ENCODE measurements at places on chromosomes 6 and 20.

DNA sequence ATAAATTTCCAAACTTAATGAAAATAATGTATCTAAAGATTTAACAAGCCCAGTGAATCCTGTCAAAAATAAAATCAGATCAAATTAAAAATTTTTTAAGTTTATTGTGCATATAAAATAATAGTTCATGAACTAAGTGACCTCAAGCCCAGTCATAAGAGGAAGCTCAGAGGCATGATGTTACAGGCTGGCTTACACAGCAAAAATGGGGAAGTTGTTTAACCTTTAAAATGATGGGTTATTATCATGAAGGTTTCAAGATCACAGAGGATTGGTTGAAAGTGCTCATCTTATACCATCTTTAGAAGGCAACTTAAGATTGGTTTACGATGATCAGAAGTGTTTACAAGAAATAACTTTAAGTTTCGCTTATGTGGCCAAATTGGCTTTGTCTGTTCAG, 102.5 kb downstream of the PAK5 start:
- DNase-seq, result no peak

GRCh38 chr6:20610636-20611370, 76.5 kb downstream of the CDKAL1 start:
- no peak for DNase-seq

- DNase-seq, result no peak
Observed at GRCh38 chr6:41505122-41506049, 40.8 kb upstream of the FOXP4 start.

DNA sequence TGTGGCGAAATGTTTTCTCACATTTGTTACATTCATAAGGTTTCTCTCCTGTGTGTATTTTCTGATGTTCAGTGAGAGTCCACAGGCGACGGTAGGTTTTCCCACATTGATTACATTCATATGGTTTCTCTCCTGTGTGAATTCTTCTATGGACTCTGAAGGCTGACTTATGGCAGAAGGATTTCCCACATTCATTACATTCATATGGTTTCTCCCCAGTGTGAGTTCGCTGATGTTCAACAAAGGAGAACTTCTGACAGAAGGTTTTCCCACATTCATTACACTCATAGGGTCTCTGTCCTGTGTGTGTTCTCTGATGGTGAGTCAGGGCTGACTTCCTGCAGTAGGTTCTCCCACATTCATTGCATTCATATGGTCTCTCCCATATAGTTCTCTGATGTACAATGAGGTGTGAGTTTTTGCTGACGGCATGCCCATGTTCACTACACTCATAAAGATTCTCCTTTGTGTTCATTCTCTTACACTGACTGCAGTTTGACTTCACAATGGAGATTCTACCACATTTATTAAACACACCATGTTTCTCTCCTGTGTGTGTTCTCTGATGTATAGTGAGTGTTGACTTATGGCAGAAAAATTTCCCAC, 11.9 kb downstream of the ZNF334 start:
- no peak for DNase-seq

DNA sequence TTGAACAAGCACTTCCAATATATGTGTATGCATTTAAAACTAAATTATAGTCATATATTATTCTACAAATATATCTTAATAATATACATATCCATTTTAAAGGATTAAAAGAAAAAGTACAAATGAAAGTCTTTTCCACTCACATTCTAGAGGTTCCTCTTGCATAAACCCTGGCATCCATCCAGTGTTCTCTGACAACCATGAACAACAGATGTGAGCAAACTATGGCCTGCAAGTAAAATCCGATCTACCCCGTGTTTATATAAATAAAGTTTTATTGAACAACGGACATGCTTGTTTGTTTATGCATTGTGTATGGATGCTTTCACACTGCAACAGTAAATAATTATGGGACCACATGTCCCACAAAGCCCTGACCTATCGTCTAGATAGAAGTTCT, 1122.3 kb downstream of the EPHA7 start:
- no peak for DNase-seq

DNA sequence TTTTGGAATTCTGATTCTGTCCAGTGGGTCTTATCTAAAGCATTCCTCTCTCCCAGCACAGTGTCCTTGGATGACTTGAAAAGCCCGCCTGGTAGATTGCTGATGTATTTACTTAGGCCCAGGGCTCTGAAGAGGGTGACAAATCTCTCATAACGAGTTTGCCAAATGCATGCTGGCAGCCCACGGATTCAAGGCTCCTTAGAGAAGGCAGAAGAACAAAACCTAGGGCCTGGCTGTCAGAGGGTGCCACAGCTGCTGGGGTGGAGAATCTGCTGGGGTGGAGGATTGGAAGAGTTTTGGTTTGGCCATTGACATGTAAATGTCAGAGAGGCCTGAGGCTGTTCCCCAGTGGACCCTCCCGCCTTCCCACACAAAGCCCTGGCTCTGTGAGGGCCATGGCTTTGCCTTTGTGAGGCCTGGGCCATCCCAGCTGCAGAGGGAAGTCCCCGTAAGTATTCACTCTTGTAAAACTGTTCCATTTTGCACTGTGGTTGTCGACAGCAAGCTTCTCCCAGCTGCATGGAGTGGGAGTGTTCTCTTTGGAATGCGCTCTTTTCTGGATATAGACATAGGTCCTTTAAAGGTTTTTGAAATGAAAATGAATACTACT, 50.3 kb downstream of the ANKRD6 start:
- no peak for DNase-seq

GRCh38 chr20:21398109-21399004, 1.0 kb upstream of the NKX2-4 start:
- DNase-seq, result no peak

GRCh38 chr20:17661121-17661744, 20.8 kb downstream of the RRBP1 start:
- DNase-seq, result no peak

DNA sequence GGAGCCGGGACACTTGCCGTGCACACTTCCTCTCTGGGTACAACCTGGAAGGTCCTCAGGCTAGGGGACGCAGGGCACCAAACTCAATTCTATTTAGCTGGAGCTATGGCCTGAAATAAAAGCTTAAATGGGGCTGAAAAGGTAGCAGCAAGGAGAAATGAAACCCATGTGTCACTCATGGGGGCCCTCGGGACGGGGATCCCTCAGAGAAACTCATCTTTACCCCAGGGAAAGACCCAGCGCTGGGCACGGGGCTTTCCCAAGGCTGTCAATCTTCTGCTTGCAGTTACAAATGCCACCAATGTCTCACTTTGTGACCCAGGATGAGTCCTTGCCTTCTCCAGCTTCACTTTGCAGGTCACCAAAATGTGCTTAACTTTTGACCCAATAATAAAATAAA, 16.5 kb downstream of the SNAI1 start:
- DNase-seq, result no peak

GRCh38 chr20:13211956-13212618, 9.0 kb upstream of the ISM1 start:
- DNase-seq, result no peak

DNA sequence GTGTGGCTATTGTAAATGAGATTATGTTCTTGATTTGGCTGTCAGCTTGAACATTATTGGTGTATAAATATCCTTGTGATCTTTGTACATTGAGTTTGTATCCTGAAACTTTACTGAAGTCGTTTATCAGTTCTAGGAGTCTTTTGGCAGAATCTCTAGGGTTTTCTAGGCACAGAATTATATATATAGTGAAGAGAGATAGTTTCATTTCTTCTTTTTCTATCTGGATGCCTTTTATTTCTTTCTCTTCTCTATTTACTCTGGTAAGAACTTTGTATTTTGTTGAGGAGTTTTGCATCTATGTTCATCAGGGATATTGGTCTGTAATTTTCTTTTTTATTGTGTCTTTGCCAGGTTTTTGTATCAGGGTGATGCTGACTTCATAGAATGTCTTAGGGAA, 589.2 kb upstream of the MAN1A1 start:
- no peak for DNase-seq

- no peak for DNase-seq
Observed at GRCh38 chr6:152146385-152146784, 338.9 kb downstream of the ESR1 start.

- no peak for DNase-seq
Observed at GRCh38 chr6:133895573-133896343, 6.8 kb downstream of the TCF21 start.

GRCh38 chr6:36361071-36361470, 24.4 kb upstream of the BNIP5 start:
- no peak for DNase-seq

DNA sequence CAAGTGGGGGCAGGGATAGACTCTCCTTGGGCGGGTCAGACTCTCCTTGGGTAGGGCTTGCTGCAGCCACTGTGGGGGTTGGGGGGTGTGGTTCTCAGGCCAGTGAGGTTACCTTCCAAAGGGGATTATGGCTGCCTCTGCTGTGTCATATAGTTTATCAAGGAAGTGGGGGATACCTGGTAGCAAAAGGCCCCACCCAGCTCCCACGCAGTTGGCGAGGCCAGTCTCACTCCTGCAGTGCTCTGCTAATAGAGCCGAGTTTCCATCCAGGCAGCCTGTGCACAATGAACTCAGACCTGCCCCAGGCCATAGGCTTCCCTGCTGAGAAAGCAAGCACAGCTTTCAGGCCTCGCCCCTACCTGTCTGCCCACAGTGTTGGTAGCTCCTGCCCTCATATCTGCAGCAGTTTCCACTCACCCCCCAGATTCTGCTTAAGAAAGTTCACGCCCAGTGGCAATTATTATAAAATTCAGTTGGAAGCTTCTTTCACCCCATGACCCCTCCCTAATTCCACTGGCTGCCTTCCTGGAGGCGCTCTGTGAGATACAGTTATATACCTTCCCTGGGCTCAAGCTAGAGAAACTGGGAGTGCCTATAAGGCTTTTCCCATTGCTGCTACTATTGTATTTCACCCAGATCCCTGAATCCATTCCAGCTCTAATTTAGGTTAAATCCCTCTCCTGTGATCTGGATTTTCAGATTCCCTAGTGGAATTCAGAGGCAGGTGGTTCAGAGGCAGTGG, 56.1 kb downstream of the HDDC2 start:
- no peak for DNase-seq

DNA sequence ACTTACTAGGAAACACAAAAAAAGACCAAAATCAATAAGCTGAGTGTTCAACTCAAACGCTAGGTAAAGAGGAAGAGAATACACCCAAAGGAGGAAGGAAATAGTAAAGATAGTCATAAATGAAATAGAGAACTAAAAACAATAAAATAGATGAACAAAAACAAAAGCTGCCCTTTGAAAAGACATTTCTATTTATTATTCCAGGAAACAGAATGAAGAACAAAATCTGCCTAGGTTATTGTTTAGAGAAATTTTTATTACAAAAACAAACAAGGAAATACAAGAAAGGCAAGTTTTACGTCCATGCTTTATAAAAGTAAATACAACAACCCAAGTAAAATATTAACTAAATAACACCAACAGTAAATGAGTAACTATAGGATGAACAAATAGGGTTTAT, 20.1 kb downstream of the HLA-DMB start:
- no peak for DNase-seq

- DNase-seq, result no peak
Observed at GRCh38 chr6:77356821-77357220, 106.5 kb downstream of the HTR1B start.

GRCh38 chr6:106918115-106918514, 56.4 kb downstream of the CD24 start:
- DNase-seq, result no peak

DNA sequence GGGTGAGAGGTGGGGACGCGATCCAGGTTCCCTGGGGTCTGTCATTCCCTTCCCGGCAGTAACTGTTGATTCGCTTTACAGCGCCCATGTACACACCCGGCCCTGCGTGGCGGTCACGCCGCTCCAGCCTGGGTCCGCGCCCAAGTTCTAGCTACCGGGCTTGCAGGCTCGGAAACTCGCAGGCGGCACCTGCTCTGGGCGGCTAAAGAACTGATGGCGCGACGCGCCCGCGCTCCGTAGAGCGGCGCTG, 1.4 kb upstream of the POU3F2 start:
- DNase-seq, result no peak

- DNase-seq, result no peak
Observed at GRCh38 chr6:34312259-34312658, 63.5 kb upstream of the SMIM29 start.

GRCh38 chr6:168270274-168271172, 49.1 kb downstream of the DACT2 start:
- DNase-seq, result no peak

All from esophagus squamous epithelium (tissue), 5 donors.